CD4-positive, alpha-beta T cell (primary cell): ENCODE measurements at places on chromosomes 7 and 10.

DNA sequence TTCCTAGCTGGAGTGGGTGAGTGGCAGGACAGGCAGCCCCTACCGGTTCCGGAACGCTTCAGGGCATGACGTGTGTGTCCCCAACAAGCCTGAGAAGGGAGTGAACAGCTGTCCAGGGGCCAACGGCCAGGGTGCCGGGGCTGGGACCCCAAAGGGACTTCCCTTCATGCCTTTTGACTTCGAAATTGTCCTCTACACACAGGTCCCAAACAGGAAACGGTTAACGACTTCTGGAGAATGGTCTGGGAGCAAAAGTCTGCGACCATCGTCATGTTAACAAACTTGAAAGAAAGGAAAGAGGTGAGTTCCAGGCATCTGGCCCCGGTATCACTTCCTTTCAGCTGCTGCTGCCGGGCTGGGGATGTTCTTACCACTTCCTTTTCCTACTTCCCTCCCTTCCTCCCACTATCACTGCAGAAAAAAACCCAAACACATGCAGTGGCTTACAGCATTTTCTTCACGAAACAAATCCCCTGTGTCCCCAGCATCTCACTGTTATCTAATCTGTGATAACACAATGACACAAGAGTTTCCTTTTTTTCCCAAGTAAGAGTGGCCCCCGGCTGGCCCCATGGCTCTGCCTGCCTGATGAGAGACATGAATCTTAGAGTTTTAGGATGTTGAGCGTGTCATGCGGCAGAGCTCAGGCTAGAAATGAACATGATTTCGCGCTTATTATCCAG is 63.2 kb downstream of the MKI67 start:
- DNase-seq = peak; percentile 36

GRCh38 chr10:121965996-121966395 is 9.0 kb downstream of the NSMCE4A start:
- DNase-seq = no peak

DNA sequence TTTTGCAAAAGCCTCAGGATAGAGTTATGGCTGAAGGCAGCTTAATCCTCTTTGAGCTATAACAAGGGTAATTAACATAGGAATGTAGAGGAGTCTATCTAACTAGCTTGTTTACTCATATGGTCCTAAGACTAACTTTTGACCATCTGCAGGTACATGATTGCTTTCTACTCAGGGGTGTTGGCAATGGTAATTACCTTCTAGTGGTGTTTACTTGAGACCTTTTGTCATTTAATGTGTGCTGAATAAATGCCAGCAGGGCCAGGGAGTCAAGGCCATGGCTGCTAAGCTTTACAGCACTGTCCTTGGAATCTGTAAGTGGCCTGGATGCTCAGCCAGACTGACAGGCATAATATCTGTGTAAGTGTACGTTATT is 1325.0 kb downstream of the XPNPEP1 start:
- DNase-seq = no peak

GRCh38 chr7:159141167-159141566 is 3.5 kb downstream of the VIPR2 start:
- DNase-seq = peak; percentile 6

GRCh38 chr7:128266883-128267594 is 26.0 kb downstream of the LEP start:
- DNase-seq = no peak
